ENCODE measurements at places on chromosomes 2 and 18.

DNA sequence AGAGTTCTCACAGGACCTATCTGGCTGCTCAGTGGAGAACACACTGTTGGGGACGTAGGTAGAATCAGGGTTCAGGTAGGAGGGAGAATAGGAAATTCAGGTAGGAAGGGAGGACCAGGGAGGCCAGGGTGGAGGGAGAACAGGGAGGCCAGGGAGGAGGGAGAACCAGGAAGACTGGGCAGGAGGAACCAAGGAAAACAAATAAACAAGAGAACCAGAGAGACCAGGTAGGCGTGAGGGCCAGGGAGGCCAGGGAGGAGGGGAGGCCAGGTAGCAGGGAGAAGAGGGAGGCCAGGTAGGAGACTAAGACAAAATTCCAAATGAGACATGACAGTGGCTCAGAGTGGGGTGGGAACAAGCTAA is 337.6 kb downstream of the EIPR1 start:
- DNase-seq = no peak

GRCh38 chr2:223283771-223284170 is 231.8 kb downstream of the KCNE4 start:
- DNase-seq = no peak

- no peak for DNase-seq
These were observed 83.1 kb downstream of the PTH2R start for GRCh38 chr2:208489687-208490086.

- DNase-seq = no peak
These were observed 32.6 kb upstream of the NPC1 start for GRCh38 chr18:23618862-23619387.

- no peak for DNase-seq
These were observed 8.4 kb downstream of the YPEL5 start for GRCh38 chr2:30155202-30155601.

DNA sequence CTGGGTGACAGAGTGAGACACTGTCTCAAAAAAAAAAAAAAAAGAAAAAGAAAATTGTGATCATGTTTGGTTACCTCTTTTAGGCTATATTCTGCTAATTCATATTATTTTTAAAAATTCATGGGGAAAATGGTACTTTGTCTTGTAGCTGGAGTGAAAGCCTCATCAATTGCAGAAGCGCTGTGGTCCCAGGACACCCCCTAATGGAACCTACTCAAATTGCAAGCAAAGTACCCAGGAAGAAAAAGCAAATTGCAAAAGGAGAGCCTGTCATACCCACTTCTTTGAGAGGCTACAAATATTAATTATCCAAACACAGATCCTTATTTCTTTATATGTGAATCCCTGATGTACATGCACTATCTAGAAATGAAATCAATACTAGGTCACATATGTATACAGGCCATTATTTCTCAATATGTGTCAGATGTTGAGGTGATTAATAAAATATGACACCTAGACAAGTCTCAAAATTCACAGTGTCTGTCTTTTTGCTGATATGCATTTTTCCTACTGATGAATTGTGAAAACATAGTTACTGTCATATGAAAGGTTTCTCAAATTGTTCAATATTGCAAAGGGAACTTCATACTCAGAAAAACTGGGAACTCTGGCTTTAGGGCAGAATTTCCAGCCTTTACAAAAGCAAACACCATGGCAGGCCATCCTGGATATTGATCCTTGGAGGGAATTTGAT is 12.6 kb downstream of the CRACDL start:
- DNase-seq = no peak

DNA sequence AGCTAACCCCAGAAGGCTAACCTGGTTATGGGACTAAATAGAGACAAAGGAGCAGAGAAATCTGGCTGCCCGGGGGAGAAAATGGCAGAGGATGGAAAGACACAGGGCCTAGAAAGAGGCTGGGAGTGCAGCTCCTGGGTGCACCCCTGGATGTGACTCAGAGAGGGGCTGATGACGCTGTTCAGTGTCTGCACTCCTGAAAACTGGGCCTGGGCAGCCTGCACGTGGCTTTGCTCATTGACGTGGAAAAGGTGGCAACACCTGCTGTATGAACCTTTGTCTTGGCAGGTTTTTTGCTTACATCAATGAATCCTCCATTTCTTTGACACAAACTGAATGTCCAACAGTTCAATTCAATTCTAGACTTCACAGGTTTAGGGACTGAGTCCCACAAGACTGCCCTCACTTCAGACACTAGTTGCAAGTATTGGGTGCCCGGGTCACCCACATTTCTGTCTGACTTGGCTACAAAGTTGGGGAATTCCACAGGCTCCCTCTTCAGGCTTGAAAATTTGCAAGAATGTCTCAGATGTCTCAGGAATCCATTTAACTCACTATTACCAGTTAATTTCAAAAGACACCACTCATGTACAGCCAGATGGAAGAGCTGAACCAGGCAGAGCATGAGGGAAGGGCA is 47.3 kb upstream of the PUM2 start:
- no peak for DNase-seq

GRCh38 chr2:146295080-146295670 is 1549.7 kb upstream of the ACVR2A start:
- DNase-seq = no peak

- no peak for DNase-seq
These were observed 2.4 kb upstream of the CELF4 start for GRCh38 chr18:37567994-37568359.

DNA sequence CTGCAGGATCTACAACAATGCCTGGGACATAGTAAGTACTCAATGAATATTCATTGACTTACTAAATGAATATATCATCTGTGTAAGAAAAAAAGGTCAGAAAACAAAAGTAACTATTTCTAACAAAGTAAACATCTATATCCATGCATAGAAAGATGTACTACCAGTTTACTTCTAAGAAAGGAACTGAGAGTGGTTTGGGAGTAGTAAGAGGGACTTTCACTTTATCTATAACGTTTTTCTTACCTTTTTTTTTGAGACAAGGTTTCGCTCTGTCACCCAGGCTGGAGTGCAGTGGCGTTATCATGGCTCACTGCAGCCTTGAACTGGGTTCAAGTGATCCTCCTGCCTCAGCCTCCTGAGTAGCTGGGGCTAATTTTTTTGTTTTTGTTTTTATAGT is 25.7 kb downstream of the DHX57 start:
- DNase-seq = no peak

DNA sequence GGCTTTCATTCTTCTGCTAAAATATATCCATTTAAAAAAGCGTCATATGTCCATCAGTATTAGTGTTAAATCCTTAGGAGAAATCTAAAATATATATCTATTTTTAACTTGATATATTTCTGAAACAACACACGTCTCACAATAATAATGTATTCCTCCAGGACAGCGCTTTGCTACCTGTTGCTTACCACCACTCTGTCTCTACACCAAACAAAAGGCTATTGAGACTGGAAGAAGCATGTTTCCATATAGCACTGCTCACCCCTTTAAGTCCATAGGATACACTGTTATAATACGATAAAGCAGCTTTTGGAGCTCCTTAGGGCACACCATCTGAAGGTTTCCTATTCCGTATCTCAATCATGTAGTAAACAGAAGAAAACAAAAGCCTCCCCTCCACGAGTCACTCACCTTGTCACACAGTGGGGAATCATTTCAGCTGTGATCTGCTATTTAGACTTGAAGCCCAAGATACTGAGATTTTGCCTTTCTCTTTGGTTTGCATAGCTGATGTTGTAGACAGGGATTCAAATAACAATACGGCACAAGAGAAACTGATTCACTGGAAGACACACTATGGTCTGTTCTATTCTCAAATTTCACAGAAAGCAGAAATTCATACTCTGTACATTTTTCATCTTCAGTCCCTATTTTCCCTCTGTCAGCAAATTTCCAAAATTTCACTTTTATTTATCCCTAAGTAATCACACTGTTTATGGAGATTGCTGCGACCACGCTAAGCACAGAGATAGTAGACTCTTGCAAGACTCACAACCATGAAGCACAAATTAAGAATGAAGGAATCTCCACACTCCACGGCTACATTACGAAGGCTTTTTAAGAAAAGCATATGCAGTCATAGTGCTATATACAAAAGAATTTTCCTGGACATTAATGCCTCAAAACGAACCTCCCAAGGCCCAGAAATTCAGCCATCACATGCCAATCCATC is 187.1 kb downstream of the TCF4 start:
- DNase-seq = no peak

DNA sequence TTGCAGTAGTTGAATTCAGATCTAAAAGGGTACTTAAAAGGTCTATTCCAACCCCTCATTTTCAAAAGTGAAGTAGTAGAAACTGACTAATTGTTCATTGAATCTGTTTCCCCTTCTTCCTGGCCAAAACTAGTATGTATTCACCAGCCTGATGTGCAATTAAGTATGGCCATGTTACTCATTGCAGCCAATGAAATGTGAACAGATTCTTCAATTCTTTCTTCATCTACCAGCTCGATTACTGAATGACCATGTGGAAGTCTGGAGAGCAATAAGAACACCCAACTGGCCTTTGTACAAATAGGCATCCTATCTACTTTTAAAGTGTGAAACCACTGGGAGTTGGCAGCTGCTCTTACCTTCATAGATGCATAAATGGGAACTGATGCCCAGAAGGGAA is 449.0 kb upstream of the ID2 start:
- DNase-seq = no peak

GRCh38 chr18:13236411-13236810 is 17.9 kb downstream of the LDLRAD4 start:
- DNase-seq = no peak

- DNase-seq = no peak
These were observed 318.9 kb upstream of the SYT4 start for GRCh38 chr18:43596105-43596712.

DNA sequence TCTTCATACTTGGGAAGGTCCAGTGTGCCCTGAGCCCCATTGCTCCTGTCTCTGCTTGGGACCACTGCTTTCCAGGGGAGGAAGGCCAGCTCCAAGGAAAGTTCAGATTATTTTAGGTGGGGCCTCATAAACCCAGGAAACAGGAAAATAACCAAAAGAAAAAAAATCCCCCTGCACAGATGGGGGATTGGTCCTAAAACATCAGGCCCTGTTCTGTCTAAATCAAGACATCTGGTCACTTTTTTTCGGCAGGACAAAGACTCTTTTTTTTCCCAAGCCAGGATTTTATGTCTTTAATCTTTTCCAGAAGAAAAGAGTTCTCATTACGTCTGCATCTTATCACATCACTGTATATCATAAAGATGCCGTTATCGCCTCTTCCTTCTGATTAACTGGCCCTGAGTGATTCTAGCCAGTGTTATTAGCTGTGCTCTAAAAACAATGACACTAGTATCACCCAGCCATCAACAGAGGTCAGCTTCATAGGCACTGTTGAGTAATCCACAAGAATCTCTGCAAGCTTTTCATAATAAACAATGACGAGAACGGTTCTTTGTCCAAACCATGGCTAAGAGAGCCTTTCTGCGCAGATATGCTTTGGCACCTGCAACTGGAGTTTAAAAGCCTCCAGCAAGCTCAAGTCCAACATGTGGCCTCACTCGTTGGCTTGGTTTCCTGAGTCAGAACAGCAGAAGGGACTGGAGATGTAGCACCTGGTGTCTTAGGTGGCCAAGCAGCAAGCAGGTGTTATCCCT is 138.2 kb downstream of the VAPA start:
- no peak for DNase-seq

- DNase-seq = no peak
These were observed 21.4 kb downstream of the CHMP1B start for GRCh38 chr18:11872479-11873136.

Data from activated CD4-positive, alpha-beta T cell treated with anti-CD3 and anti-CD28 coated beads for 4 hours (primary cell).